ENCODE measurements at places on chromosomes 11 and 22.

GRCh38 chr22:34080433-34080832 lies 160.2 kb upstream of the LARGE1 start:
- no peak for DNase-seq

DNA sequence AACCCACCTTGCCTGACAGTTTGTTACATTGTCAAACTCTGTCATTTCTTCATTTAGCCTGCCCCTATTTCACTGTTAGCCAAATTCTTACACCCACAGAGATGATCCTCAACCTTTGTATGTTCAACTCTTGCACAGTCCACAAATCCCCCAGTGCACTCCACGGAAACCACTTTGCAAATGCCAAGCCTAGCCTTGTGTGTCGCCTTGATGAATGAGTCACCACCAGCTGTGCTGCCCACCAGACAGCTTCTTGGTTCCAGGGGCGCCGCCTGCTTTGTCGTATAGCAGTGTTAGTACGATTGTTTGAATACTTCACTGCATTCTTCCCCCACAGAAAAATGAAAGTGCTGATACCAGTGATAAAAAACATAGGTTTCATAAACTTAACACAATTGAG lies 686.3 kb downstream of the NTM start:
- DNase-seq: no peak

- no peak for DNase-seq
Observed at GRCh38 chr22:24578355-24579257, 14.3 kb downstream of the LRRC75B start.

- no peak for DNase-seq
Observed at GRCh38 chr22:44200855-44201550, 20.3 kb downstream of the PARVG start.

DNA sequence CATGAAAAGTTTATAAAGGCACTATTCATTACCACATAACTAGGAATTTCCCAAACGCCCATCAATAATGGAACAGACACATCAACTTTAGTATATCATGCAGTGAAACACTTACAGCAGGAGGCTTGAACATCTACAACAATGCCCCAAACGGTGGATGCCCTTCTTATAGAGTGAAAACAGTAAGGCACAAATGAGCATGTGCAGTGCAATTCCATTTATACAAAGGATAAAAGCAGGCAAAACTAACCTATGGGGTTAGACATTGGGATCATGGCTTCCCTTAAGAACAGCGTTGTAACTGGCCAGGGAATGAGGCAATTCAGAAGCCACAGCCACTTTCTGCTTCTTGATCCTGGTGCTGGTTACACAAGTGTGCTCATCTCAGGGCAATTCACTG lies 1363.0 kb downstream of the TBC1D22A start:
- no peak for DNase-seq

- no peak for DNase-seq
Observed at GRCh38 chr22:29243874-29244446, 23.8 kb downstream of the RHBDD3 start.

DNA sequence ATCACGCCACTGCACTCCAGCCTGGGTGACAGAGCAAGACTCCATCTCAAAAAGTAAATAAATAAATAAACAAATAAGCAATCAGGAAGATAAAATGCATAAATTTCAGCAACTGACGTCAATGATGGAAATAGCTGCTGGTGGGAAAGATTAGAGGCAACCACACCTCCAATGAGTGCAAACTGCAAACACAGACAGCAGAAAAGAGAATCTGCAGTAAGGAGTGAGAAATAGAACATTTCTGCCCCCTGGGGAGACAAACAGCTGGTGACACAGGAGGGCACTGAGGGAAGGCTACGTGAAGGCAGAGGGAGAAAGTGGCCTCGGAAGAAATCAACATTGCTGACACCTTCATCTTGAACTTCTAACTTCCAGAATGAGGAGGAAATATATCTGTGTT lies 6.5 kb downstream of the PI4KA start:
- DNase-seq: no peak

DNA sequence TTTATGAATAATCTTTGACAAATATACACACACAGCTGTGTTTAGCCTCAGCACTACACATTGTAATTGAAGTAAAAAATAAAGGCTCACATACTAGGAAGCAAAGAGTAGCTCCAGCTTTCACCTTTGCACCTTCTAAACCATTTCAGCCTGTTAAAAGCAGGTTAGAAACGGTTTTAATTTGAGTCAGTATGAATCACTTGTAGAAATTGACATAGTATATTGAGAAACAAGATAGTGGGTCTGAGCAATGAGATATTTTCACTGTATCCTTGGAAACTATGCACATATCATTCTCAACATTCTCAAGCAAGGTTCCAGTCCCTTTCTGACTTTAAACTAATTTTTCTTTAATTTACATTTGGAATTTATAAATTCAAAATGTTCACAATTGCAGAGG lies 380.3 kb downstream of the AASDHPPT start:
- no peak for DNase-seq

Measured in NCI-H2029 treated with DMSO at 0.1 percent for 48 hours (cell line).